ENCODE measurements at places on chromosomes 5 and 9.

- DNase-seq, result no peak
Measured at GRCh38 chr9:137381501-137382443, 41.2 kb downstream of the EXD3 start.

GRCh38 chr9:115594557-115594956 is 476.6 kb upstream of the TNC start:
- no peak for DNase-seq

GRCh38 chr5:96883871-96884270 is 7.6 kb downstream of the ERAP2 start:
- no peak for DNase-seq

DNA sequence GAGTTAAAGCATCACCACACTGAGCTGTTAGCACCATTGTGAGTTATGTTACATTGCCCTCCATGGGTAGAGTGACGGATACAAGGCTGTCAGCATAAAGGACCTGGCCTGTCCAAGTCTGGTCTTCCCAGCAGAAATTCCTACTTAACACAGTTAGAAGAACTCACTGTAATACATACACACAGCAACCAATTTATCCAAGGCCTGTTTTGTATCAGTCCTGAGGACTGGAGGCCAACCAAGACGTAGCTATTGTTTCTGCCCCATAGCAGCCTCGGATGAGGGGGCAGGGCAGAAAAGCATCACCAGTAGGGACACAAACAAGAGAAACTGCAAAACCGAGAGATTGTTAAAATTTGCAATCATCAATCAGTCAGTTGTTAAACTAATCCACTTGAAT is 66.0 kb upstream of the CKMT2 start:
- no peak for DNase-seq

DNA sequence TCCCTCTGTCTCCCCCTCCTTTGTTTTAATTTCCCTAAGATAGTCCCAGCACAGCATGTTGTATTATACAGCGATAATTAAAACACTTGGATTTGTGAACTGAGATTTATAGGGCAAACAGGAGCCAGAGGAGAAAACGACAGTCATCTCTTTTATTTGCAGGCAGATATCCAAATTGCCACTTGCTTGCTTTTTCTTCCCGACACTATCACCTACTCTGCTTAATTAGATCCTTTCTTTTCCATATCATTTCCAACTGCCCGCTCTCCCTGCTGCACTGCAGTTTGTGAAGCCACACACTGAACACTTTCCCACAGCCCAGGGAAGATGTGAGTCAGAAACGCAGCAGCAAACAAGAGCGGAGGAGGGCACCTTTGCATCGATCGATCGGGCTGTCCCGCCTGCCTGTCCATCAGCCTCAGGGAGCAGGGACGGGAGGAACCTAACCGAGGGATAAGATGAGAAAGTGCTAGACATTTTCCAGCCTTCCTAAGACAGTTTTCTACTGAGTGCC is 35.8 kb upstream of the SPRY4 start:
- no peak for DNase-seq

- no peak for DNase-seq
Measured at GRCh38 chr9:77726289-77726688, 78.2 kb upstream of the GNA14 start.

- no peak for DNase-seq
Measured at GRCh38 chr5:154482528-154483449, 4.8 kb upstream of the HAND1 start.

GRCh38 chr9:121156263-121156731 is 45.4 kb downstream of the RAB14 start:
- peak; percentile 63 for DNase-seq

- no peak for DNase-seq
Measured at GRCh38 chr9:34203275-34203991, 24.6 kb downstream of the UBAP1 start.

DNA sequence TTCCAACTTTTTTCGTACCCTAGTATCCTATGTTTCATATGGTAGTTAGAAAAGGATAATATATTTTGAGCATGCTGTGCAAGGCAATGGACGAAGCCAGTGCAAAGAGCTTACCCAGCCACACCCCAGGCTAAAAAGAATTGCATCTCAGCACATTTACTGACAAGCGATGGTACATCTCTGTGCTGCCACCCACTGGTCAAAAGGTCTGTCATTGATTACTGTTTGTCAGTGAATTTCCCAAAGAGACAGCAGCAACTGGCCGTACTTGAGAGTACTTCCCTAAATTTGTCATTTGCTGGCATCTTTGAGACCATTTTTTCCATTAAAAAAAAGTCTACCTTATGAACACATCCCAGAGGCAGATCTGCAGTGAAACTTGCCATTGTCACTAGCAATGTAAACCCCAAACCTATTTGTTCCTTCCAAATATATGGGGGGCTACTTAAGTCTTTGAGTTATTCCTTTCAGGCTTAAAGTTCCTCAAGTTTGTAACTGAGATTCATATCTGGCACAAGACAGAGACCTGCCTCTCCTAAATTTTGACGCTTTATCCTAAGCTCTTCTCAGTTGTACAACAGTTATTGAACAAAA is 184.3 kb downstream of the CTNND2 start:
- DNase-seq, result peak; percentile 54

DNA sequence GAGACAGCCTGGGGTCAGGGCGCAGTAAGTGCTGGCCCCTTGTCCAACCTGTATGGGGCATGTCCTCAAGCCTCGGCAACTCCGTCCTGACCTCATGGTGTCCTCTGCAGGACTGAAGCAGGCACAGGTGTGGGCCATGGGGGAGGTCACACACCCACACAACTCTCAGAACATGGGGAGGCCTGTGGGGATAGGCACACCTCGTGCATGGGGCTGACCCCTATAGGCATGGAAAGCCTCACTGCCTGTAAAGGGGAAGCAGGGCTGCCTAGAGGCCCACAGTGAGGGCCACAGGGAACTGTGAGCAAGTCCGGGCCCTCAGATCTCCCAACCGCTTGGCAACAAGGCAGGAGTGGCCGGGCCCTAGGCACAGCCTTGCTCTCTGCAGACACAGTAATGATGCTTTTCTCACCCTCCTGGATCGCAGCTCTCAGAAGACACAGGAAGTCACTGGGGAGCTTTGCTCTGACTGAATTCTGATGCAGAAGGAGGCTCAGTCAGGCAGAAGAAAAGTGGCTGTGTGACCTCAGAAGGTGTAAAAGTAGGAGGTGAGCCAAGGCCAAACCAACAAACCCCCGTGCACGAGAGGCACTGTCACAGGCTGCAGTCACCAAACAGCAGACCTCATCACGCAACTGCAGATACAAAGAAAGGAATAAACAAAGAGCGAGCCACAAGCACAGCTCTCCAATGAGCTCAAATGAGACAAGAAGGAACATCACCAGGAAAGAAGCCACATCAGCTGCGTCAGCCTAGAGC is 5.4 kb downstream of the IPPK start:
- no peak for DNase-seq

GRCh38 chr9:68669218-68669617 is 35.8 kb upstream of the PIP5K1B start:
- DNase-seq, result no peak

GRCh38 chr9:75152416-75152815 is 64.1 kb downstream of the OSTF1 start:
- DNase-seq, result no peak

DNA sequence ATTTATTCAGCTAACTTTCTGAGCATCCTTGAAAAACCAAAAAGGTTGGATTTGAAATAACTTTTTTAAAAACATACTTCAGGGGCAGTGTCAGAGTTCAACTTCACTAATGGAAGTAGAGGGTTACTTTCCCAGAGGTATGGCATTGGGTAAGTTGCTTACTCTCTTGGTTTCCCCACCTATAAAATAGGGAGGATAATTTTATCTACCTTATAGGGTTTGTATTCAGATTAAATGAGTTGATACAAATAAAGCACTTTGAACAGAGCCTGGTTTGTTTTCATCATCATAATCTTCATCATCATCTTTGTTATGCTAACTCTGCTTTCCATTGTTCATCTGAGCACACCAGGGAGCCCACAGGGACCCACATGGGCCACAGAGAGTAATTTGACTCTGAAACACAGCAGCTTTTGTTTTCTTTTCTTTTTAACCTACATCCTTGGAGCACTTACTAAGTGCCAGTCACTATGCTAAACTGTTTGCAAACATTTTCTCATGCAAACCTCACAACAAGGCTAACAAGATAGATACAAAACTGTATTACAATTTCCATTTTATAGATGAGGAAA is 179.1 kb upstream of the SLC24A2 start:
- DNase-seq, result no peak

DNA sequence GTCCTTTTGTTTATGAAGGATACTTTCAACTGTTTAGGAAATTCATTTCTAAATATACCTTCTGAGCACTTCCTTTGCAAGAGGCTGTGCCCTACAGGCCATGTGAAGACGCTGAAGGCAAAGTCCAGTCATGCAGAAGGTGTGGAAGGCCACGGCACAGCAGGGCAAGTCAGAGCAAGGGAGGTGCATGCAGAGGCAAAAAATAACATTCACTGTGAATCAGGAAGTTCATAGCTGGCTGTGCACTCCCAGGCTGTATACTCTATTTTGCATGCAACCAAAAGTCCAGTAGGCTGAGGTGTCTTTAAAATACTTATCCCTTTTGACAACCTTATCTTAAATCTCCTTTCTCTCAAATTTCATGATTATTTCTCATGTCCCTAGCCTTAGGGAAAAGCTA is 50.3 kb downstream of the GNAQ start:
- no peak for DNase-seq

- no peak for DNase-seq
Measured at GRCh38 chr5:169126481-169127021, 174.4 kb downstream of the SLIT3 start.
